LNCaP clone FGC (cell line): ENCODE measurements at places on chromosomes 12 and 14.

DNA sequence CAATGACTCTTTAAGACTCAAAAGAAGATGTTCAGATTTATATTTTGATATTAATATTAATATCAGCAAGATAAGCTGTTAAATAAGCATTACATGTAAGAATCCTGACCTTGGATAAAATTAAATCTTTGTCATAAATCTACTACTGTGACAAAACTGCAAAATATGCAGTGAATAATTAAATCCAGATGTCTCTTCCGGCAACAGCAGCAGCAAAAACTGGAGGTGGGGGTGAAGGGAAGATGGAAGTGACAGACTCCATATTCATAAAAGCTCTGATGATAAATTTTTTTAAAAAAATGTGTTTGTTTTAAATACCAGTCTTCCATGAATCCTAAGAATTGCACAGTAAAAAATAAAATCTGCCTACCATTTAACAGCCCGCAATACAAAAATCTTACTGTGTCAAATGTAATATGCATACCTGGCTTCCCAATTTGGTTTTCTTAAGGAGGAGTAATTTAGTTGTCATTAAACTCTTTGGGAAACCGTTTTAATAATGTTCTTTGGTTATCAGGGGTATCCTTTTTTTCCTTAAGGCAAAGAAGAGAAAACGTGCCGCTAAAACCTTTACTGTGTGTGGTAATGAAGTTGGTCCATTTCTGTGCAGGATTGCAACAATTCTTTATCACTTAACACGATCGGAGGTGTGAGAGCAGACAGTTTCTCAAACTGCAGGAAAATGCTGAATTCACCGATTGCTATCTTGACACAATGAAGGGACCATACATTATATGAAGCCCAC is 478.2 kb downstream of the DIO2 start:
- no peak for DNase-seq

DNA sequence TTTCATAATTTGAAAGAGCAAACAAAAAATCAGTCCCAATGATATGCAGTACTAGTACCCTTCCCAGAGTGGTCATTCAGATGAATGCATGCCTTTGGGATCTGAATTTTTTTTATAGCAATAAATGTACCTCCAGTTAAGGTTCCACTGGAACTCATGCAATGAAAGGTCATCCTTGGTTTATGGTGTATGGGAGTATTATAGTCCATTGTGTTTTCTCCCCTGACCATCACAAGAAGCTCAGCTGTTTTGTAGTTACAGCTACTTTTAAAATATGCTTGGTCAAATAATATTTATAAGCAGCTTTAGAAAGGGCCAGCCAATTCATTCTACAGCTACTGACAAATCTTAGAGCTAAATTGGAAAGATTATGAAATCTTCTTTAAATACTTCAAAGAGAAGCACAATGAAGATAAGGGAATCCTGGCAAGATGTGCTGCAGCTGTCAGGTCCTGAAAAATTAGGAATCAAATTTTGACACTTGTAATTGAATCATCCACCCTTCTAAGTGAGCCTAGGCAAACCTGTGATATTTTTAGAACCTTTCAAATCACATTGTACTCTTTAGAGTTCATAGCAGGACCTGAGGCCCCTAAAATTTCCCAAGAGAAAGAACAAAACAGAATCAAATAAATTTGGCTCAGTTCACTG is 46.5 kb downstream of the IFT81 start:
- DNase-seq: no peak

DNA sequence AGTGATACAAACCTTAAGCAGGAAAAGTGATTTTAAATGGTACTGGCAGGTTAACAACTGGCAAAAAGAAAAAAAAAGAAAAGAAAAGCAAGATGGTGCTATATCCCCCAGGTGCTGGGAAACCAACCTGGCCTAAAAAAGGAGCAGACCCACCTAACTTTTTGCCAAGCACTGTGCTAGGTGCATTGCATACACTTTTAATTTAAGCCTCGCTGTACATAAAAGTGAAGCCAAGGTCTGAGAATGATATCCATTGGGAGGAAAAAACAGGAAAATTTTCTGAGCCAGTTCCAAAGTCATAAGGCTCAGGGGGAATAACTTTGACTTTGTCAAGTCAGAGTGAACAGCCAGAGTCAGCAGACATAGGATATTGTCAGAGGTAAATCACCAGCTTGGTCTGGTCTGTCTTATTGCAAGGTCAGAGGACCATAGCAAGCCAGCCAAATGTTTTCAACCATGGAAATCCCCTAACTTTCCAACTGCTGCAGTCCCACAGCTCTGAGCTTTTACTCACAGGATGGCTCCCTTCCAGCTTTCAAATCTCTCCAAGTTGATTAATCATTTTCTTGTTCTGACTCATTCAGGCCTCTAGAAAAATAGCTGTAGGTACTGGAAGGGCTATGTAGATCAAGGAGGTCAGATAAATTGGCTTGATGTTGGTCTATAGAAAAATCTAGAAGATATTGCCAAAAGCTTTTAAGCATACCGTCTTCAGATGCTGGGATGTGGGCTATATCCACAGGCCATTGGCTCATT is 412.9 kb downstream of the RAD51B start:
- no peak for DNase-seq

- DNase-seq: no peak
Observed at GRCh38 chr14:99689266-99690236, 5.5 kb downstream of the CYP46A1 start.

DNA sequence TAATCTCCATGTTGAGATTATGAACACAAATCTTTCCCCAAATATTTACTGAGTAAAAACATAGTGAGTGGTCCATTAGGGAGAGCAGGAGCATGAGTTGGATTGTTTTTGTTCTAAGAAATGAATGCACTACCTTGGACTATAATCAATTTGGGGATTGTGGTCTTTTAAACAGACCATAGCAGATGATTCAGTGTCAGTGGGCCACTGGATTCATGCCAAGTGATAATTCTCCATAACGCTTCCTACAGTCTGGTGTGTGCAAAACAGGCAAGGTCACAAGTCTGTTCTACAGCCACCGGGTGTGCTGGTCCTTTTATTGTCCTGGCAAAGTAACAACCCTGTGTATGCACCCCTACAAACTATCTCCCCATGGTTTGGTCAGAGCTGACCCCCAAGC is 266.3 kb downstream of the APAF1 start:
- no peak for DNase-seq

GRCh38 chr14:104281768-104282301 is 143.4 kb downstream of the KIF26A start:
- no peak for DNase-seq

DNA sequence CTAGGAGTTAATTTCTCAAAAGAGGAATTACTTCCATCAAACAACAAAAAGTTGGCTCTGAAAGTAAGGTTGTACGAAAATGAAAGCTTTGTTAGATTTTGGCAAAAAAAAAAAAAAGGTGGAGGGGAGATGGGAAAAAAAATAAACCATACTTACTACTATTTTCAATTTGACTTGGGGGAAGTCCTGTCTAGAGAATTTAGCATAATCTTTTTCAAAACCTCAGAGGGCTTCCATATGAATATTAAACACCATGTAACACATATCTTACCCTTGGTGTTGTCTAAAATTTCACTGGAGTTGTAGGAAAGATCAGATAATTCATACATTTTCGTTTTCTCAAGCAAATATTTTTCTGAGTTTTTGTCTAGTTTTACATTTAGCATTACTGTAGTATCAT is 17.5 kb downstream of the GRIP1 start:
- DNase-seq: no peak

- DNase-seq: no peak
Observed at GRCh38 chr12:41950455-41950854, 194.2 kb downstream of the GXYLT1 start.

GRCh38 chr12:53596920-53597363 is 29.2 kb downstream of the ATF7 start:
- DNase-seq: no peak
